EL (cell line): ENCODE measurements at places on chromosomes 12 and 14.

GRCh38 chr14:105529319-105529568, 2.9 kb downstream of the TMEM121 start:
- no peak for DNase-seq

DNA sequence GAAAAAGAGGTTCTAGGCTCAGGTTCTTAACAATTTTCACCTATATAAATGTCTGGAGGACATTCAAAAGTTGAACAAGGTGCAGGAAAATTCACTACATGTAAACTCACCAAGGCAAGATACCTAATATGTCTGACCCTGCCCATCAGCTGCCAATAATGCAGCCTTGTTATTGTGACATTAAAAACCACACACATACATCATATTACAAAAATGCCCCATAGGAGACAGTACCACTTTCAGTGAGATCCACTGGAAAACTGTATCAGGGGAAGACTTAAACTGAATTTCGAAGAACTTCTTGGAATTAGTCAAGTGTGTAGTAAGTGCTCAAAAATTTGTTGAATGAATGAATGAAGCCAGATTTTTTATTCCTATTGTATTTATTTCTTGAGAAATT, 83.1 kb downstream of the KICS2 start:
- peak; percentile 16 for DNase-seq

DNA sequence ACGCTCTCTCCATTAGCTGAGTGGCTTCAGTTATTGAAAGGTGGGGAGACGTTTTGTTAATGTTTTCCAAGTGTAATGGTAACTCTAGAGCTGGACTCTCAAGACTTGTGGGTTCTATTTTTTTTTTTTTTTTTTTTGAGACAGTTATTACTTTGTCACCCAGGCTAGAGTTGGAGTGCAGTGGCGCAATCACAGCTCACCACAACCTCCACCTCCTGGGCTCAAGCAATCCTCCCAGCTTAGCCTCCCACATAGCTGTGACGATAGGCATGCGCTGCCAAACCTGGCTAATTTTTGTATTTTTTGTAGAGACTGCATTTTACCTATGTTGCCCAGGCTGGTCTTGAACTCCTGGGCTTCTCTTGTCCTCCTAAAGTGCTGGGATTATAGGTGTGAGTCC, 26.2 kb downstream of the ATF1 start:
- DNase-seq = peak; percentile 10

- DNase-seq = peak; percentile 35
Observed at GRCh38 chr14:79417961-79418360, 793.3 kb downstream of the DIO2 start.

DNA sequence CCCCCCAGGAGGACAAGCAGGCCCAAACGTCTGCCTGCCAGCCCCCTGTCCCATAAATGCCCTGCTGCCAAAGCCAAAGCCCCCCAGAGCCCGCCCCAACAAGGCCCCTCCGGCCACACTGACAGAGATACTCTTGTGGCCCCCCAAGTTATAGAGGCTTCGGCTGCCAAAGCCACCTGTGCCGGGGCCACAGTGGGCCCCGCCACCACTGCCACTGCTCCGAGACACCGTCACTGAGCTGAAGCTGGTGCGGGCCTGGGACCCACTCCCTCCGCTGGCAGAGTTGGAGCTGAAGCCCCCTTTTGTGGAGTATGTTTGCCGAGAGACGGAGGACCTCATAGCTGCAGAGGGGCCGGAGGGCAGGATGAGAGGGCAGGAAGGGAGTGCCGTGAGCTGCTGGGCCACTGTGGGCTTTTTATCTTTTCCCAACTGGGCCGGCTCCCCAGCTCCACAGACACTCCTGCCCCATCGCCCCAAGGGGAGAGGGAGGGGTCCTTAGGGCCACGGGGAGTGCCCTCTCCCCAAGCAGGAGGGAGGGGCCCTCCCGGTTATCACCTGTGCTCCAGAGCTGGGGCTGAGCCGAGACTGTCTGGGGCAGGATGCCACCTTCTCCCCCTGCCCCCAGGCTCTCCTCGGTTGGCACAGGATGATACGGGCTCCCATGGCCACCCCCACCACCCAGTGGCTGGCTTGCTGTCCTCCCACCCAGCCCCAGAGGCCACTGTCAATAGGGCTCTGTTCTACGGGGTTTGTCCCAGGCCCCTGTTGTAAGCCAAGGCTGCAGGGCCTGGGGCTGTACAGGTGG, at the start of gene KRT79:
Gene KRT79, minus strand, starts transcription at position 390 of the 805 bp plus-strand sequence. Its CDS starts 51 bp downstream, at position 339.
- no peak for DNase-seq

DNA sequence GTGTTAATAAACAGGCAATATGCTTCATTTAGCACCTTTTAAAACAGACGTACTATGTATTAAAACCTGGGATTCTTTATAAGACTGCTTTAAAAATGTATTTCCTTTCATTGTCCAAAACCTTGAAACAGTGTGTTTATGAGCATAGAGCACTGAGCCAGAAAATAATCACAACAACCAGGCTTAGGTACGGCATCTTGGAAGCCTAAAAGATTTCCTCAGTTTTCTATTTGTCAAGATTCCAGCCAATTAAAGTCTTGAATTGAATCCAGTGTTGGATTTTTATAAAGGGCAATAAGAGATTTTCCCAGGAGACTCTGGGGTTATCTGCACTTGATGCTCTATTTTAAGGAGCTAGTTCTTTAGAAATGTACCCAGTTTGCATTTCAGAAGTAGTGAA, 80.3 kb downstream of the GRIP1 start:
- DNase-seq = no peak

DNA sequence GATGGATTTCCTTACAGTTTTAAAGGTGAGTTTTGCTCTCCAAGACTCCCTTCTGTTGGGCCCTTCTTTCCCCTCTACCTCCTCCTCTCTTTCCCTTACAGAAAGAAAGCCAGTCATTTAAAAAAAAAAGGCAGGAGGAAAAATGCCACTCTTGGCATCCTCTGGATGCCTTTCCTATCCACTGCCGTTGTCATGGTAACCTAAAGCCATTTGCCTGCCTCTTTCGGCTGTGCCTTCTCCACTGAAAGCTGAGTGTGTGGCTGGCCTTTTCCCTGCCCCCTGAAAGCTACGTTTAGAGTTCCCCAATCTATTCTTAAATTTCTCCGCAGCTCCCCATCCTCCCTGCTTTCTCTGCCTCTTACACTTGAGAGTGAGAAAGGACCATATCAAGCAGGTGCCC, 67.1 kb downstream of the TUNAR start:
- DNase-seq = no peak

DNA sequence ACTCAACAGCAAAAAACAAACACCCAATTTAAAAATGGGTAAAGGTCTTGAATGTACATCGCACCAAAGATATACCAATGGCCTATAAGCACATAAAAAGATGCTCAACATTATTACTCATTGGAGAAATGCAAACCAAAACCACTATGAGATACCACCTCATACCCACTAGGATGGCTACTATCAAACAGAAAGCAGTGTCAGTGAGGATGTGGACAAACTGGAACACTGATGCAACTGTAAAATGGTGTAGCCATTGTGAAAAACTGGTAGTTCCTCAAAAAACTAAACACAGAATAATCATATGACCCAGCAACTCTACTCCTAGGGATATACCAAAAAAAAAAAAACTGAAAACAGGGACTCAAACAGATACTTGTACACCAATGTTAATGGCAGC, 49.3 kb downstream of the CDK17 start:
- no peak for DNase-seq

DNA sequence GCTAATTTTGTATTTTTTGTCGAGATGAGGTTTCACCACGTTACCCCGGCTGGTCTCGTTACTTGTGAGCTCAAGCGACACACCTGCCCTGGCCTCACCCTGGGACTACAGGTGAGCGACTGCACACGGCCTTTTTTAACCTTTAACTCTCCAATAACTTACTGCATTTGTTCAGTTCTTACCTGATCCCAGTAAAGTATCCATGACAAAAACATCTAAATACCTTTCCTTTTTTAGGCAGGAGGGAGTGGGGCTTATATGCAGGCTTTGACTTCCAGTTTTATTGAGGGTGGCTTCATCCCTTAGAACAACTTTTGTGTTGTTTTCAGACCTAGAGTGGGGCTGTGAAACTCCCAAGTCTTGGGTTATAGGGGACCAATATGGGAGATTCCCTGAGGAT, 68.3 kb downstream of the DENND5B start:
- no peak for DNase-seq

DNA sequence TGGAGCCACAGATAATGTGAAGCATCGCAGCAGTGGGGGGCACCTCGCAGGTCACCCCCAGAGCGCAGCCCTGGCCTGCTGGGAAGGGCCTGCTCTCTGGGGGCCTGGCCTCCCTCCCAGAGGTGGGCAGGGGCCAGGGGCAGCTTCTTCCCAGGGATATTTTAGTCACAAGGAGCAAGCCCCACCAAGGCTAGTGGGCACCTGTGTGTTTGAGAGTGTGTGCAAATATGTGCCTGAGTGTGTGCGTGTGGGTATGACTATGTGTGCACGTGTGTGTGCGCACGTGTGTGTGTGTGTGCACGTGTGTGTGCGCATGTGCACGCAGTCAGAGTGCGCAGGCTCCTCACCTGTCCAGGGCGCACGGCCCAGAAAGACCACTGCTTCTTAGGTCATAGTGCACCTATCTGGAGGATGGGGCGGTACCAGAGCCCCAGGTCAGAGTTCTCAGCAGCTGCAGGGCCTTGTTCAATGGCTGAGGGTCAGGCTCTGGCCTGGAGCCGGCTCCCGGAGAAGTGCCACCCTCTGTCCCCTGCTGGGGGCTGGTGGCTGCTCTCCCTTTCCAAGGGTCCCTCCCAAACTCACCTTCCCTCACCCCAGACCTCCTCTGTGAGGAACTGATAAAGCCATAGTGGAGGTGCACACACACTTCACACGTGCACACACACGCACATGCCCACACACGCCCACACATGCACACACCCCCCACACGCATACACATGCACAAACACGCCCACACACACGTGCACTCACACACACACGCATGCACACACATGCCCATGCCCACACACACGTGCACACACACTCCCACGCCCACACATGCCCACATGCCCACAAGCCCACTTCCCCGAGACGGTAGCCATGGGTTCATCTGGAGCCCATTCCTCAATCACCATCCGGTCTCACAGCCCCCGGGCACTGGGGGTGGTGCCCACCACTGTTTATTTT, 128.5 kb downstream of the KIF26A start:
- DNase-seq = no peak

- DNase-seq = peak; percentile 9
Observed at GRCh38 chr12:112855375-112855774, 51.4 kb upstream of the OAS1 start.

GRCh38 chr14:50677527-50678063, 9.5 kb upstream of the SAV1 start:
- DNase-seq = peak; percentile 78

GRCh38 chr12:59695379-59695778, 99.5 kb downstream of the SLC16A7 start:
- peak; percentile 77 for DNase-seq
